ENCODE measurements at places on chromosomes 5 and 9. TPM values are rescaled to one million over a fixed set of nuclear protein-coding genes. Genes with fewer than 3 reads are reported as not detected.

The RNF180 gene
- total RNA-seq = not detected

The C9orf152 gene
- total RNA-seq = not detected

The GFPT2 gene
- not detected for total RNA-seq

The CCDC69 gene
- 23.2 TPM for total RNA-seq

The ARSI gene
- total RNA-seq = not detected

The CYLC2 gene
- not detected for total RNA-seq

The CTXN3 gene
- not detected for total RNA-seq

The ARHGAP26 gene
- total RNA-seq = 12.7 TPM

The TAF11L5 gene
- not detected for total RNA-seq

The FAM200C gene
- 1.4 TPM for total RNA-seq

DNA sequence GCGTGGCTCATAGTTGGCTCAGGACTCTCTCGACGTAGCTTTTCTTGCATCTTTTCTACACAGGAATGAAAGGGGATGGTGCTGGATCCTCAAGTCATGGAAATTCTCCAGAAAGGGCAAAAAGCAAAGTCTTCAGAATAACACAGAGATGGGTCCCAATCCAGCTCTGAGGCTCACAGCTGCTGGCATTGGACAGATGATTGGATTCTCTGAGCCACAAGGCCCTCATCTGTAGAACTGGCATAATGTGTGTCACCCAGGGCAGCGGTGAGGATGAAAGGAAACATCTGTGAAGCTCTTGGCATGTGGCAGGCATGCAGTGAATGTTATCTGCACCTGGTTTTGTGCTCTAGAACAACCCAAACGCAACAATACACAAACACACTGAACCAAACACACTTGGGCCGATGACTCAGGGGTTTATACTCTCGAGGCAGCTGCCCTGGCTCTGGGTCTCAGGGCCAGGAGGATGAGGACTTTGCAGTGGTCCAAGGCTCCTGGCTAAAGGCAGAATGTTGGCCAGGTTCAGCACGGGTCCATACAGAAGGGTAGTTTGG is 64.0 kb upstream of the UBTD2 start:
- DNase-seq = no peak

GRCh38 chr5:95045181-95045965 is 239.5 kb downstream of the MCTP1 start:
- DNase-seq = no peak

DNA sequence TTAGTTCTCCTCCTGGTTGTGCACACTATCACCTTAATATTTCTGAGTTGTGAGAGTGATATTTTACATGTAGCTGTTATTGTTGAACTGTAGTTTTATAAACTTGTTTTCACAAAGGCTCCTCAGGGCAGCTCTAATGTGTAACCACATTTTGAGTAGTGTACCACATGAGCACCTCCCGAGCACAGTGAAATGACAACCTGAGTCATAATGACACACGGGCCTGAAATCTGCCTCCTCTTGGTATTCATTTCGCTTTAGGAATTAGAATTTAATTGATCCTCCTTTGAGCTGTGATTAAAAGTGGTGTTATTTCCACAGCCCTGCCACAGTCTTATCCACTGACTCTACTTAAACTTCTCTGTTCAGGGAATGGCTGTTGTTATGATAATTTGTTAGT is 7.9 kb downstream of the MTRR start:
- no peak for DNase-seq

- DNase-seq = no peak
Measured at GRCh38 chr9:19875291-19875920, 86.6 kb upstream of the SLC24A2 start.

DNA sequence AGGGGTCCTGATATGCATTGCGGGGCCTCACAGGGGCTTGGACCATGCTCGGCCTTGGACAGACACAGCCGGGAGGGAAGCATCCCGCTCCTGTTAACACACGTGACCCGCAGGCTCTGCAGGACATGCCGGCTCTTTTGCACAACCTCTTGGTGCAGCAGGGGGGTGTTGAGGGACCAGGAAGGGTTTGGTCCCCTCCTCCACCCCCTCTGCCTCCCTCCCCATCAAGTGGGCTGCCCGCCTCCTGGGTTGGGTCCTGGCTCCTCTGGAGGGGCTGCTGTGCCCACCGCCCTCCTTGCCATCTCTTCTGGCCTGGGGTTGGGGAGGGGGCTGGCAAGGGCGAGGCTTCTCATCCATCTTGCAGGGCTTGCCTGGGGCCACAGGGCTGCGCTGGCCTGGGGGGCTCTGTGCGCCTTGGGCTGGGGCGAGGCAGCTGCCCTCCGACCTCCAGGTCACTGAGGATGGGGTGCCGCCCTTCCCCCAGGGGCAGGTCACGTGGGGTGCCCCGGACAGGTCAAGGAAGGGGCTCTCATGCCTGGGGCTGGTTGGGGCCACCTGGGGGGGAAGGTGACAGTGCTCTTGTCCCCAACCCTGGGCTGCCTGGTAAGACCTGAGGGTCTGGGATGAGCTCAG is 16.8 kb upstream of the SLC9A3 start:
- no peak for DNase-seq

GRCh38 chr9:108108280-108108851 is 618.8 kb upstream of the KLF4 start:
- no peak for DNase-seq

DNA sequence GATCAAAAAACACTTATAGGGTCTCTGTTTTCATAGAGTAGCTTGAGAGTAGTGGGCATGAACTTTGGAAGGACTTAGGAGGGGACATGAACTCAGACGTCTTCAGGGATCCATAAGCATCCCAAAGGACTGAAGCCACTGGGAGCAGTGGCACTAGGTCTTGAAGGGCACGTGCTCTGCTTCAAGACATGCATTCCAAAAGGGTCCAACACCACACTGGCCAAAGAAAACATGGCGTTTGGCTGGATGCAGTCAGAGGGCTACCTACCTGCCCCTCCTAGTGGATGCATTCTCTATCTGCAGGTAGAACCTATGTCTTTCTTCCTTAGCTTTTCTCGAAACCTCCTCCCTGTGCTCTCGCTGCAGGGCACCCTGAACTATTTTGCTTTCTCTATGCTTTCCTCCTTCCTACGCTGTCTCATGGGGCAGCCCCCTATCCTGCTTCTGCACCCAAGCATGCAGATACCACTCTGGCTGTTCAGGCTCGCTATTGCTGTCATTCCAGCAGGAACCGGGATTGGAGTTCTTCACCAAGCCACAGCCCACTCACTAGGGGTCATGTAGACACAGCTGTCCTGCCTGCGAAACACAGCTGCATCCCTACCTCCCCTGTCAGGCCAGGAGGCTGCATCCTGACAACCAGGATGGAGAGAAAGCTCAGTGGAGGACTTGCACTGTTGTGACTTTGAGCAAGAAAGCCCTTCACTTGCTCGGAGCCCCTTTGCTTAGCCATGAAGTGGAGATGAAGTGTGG is 11.9 kb downstream of the FAM240B start:
- DNase-seq = no peak

DNA sequence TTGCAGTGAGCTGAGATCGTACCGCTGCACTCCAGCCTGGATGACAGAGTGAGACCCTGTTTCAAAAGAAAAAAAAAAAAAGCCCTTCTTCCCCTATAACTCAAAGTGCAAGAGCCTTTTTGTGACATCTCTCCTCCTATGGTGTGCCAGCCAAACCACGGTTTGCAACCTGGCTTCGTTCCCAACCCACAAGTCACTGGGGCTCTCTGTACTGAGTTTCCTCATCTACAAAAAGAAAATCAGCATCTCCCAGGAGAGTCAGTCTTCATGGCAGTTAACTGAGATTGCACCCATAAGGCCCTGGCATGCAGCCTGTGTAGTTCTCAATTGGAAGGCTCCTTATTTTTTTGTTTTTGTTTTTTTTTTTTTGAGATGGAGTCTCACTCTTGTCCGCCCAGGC is 14.8 kb downstream of the ODF2 start:
- DNase-seq = no peak

- no peak for DNase-seq
Measured at GRCh38 chr5:109748546-109748945, 58.8 kb downstream of the MAN2A1 start.

GRCh38 chr5:176985516-176985915 is 21.1 kb downstream of the UIMC1 start:
- DNase-seq = peak; percentile 76

DNA sequence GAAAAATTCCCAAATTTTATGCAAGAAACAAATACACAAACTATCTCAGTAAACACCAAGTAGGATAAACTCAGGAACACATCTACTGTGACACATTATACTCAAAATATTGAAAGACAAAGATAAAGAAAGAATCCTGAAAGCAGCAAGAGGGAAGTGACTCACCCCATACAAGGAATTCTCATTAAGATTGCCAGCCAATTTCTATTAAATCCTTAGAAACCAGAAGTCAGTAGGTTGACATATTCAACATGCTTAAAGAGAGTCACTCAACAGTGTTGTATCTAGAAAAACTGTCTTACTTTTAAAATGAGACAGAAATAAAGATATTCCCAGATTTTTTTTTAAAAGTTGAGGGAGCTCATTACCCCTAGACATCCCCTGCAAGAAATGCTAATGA is 15.5 kb downstream of the SPATA31E1 start:
- no peak for DNase-seq

GRCh38 chr9:136140966-136141365 is 22.3 kb upstream of the TMEM250 start:
- no peak for DNase-seq

DNA sequence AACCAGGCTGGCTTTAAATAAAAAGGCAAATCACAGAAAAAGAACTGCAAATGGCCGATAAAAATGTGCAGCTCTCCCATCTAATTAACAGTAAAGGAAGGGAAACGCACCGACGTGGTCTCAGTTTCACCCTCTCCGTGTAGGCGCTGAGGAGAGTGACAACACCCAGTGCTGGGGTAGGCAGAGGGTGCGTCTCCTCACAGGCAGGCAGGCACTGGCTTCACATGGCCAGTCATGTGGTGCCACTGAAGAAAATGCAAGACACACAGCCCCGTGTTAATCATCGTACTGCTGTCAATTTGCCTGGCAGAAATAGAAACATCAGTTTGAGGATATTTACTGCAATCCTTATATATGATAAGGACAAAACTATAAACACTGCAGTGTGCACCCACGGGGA is 178.4 kb downstream of the FANCC start:
- no peak for DNase-seq

- DNase-seq = peak; percentile 78
Measured at GRCh38 chr9:129176701-129177442, 1.2 kb downstream of the IER5L start.

GRCh38 chr9:8821910-8822666 is 1022.5 kb upstream of the DMAC1 start:
- DNase-seq = no peak

GRCh38 chr5:147453875-147454814 is 55.7 kb downstream of the DPYSL3 start:
- DNase-seq = peak; percentile 92

DNA sequence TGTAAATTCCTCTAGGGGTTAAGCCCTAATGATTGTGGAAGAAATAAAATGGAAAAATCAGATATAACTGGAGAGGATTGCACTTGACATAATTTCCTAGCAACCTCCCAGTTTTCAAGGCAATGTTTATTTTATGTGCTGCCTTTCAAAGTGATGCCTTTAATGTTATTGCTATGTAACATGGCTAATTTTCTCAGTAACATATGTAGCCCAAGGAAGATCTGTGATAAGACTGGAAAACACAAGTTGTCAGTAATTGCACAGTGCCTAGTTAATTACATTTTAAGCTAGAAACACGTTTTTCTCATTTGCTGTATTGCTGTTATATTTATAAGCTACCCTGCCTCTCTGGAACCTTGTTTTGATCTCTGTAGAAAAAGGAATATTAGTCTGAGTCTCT is 49.2 kb upstream of the KCNN2 start:
- DNase-seq = no peak

Data from activated CD4-positive, alpha-beta T cell treated with anti-CD3 and anti-CD28 coated beads, Interleukin-2, amount 10 ng/mL, durations not matched to agents 24 days and 14 days (primary cell).